ENCODE measurements at places on chromosomes 7 and 10.
A peak's percentile ranks its signal among the peaks of the same experiment; 100 is the strongest.

DNA sequence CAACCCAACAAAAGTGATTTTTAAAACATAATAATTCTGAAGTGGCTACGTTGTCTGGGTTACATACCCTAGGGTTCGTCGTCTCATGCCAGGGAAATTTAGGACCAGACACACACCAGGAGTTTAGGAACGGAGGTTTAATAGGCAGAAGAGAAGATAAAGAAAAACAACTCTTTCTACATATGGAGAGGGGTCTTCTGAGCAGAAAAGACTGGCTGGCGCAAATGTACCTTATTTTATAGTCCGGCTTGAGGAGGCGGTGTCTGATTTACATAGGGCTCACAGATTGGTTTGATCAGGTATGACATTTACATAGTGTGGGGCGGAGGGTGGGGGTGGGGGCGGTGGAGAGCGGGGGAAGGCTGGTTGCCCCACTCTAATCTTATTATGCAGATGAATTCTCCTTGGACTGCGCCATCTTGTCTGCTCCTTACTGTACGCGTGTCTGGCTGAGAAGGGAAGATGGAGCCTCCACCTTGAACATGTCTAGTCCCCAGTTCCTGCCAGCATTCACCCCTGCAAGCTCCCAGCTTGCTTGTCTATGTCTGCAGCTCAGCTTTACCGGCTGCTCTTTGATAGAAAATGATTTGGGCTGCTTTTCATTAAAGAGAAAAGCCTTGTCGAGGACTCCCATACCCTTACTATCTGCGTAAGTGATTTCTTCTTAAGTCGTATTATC, 98.7 kb downstream of the RALA start:
- no peak for DNase-seq

DNA sequence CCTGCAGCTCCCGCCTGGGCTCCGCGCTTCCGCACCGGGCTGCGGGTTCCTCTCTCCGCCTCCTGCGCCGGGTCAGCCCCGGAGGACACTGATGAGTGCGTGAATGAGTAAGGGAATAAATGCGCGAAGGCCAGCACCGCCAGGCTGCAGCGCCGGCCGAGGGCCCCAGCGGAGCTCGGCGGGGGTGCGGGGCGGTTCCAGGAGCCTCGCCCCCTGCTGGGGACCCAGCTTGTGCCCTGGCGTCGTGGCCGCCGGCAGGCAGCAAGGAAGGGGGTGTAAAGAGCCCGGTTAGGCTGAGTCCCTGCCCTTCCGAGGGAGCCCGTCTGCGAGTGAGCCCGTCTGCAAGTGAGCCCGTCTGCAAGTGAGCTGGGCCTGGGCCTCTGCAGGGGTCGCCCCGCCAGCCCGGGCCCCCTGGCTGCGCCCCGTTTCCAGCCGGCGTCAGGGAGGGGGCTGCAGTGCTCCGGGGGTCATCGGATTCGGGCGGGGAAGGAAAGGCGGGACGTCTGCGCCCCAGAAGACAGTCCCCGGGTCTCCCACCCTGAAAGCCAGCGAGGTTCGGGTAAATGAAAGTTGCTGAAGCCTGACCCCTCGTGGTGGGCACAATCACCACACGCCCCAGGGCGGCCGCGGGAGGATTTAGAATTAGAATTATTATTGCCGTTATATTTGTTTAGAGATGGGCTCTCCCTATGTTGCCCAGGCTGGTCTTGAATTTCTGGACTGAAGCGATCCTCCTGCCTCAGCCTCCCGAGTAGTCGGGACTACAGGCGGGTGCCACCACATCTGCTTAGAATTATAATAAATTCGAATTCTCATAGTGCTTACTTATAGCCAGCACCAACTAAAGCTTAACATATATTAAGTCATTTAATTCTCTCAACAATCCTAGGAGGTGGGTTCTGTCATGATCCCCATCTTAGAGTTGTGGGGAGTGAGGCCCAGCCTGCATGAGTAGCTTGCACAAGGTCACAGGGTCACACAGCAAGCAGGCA, 8.6 kb upstream of the CRYGN start:
- DNase-seq: peak; percentile 75

DNA sequence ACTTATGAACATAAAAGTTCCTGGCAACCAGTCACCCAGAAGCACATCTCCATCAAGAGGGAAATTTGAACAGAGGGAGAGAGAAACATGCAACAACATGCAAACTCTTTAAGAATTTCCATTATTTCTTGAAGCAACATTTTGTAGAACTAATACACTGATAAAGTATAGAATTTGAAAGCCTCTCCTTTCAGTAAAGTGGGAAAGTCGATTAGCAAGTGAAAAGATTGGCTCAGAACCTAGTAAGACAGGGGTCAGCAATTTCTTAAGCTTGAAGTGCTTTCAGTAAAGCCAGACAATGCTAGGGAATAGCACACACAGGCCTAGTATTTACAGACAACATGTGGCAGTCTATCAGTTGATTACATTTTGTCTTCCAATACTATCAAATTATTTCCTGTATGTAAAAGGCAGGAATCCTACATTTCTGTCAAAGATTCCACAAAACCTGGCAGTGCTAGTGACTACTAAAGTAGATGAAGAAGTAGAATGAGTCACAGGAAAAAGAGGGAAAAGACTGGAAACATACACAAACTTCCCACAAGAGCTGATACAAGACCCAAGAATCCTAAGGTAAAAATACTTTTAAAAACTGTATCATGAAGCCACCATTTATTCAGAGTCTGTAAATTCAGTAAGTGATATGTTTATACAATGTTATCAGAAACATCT, 25.2 kb downstream of the DNAJC1 start:
- DNase-seq: no peak

- DNase-seq: no peak
Observed at GRCh38 chr10:61822781-61823230, 78.7 kb upstream of the ARID5B start.

DNA sequence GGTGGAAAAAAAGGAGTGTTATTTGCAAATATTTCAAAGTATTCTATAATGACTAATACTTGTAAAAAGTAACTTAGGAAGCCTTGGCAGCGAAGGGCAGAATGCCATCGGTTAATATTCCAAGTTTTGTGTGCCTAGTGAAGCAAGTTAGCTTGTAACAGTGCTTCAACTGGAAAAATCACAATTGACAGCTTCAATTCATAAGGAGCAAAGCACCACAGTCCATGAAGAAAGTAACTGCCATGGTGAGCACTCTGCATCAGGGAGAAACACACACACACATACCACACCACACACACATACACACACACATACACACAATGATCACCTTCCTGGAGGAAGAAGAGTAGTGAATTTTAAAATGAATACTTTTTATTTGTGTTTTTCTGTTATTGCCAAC, 298.3 kb downstream of the CNTNAP2 start:
- no peak for DNase-seq

DNA sequence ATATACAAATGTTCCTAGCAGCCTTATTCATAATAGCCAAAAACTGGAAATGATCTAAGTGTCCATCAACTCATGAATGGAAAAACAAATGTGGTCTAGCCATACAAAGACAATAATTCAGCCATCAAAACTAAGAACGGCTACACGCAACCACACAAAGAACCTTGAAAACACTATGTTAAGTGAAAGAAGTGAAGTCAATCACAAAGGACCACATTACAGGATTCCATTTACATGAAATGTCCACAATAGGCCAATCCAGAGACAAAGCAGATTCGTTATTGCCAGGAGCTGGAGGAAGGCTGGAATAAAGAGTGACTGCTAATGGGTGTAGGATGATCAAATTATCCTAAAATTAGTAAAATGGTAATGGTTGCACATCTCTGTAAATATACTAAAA, 21.1 kb downstream of the MKRN1 start:
- no peak for DNase-seq

- DNase-seq: no peak
Observed at GRCh38 chr7:75038508-75038907, 35.1 kb downstream of the RCC1L start.

DNA sequence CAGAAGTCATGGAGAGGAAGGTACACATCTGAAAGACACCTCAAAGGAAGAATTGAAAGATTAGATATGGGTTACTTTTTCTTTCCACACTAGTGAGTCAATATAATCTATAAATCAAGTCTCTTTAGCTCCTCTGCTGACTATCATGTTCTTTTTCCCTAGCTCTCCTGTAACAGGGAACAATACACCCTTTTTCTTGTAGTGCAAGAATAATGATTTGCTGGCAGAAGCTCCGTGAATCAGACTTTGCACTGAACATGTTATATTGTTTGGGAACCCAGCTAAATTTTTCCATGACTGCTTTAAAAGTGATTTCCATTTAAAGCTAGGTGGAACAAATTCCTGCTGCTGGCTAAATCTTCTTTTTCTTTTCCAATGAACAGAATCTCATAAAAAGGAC, 756.6 kb upstream of the C7orf33 start:
- no peak for DNase-seq

DNA sequence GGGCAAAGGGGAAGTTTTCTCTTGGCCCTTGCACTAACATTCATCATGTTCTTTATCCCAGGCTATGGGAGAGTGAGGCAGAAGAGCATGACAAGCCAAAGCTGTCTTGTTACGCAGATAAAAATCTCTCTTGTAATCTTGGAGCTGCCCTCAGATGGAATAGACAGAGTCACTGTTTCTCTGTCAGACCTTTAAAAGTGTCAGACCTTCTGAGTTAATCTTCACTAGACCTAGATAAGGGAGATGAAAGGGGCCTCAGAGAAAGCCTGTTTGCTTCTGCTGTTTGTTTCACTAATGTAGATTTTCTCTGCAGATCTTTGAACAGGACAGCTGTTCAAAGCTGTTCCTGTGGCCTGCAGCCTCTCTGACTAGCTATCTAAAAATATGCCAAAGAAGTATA, 112.9 kb downstream of the KIF20B start:
- DNase-seq: no peak
